Frontal cortex (tissue), 4 donors: ENCODE measurements at places on chromosomes 2 and 18.

DNA sequence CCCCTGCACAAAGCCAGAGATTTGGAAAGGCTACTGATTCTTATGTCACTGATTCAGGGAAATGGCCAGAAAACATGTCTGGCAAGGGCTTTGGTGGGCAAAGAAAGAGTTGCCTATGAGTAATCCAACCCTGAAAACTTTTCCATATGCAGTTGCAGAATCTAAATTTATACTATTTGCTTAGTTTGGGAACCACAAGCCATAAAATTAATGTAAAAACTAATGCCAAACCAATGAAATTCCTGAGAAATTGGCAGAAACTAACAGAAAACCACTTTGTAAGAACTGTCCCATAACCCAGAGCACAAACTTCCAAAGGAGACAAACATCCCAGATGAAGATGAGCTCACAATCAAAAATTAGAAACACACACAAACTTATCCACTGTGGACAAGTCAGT, 48.8 kb downstream of the TCF4 start:
- no peak for DNase-seq

- DNase-seq = no peak
Measured at GRCh38 chr2:85807756-85808155, 54.0 kb downstream of the ATOH8 start.

- no peak for DNase-seq
Measured at GRCh38 chr18:66760559-66760958, 156.7 kb upstream of the CDH19 start.

DNA sequence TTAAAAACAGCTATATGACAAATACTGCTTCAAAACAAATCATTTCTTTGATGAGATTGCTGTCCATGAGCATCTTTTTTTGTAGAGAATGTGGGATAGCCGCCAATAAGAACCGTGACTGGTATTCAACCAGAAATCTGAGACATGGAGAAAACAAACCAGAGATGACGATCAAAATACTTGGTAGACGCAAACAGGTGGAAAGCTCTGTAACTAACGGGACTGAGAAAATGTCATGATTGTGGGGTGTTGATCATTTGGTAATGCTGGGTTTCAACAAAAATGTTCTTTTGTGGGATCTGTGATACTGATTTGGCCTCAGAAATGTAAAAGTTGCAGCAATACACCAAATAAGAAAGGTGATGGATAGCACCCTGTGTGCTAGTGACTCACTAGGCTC, 364.8 kb downstream of the NYAP2 start:
- DNase-seq = no peak

- DNase-seq = no peak
Measured at GRCh38 chr2:204115137-204116056, 178.8 kb downstream of the ICOS start.

- DNase-seq = no peak
Measured at GRCh38 chr2:38898256-38898655, 8.6 kb downstream of the ARHGEF33 start.

- DNase-seq = no peak
Measured at GRCh38 chr2:240166191-240166590, 25.7 kb upstream of the OTOS start.

DNA sequence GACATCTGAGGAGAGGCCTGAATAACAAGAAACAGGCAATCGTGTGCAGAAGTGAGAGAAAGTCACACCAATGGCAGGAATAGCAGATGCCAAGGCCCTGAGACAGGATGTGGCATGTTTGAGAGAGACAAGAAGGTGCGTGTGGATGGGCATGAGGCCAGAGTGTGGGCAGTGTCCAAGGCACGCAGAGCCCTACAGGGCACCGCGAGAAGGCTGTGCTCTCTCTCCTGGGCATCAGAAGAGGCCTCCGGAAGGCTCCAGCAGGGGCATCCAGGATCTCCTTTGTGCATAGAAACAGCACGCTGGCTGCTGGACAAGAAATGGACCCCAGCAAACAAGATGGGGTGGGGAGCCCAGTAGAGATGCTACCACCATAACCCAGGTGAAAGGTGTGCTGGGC, 239.0 kb upstream of the RAB6C start:
- no peak for DNase-seq

GRCh38 chr2:15142069-15142689, 419.0 kb downstream of the NBAS start:
- DNase-seq = no peak

DNA sequence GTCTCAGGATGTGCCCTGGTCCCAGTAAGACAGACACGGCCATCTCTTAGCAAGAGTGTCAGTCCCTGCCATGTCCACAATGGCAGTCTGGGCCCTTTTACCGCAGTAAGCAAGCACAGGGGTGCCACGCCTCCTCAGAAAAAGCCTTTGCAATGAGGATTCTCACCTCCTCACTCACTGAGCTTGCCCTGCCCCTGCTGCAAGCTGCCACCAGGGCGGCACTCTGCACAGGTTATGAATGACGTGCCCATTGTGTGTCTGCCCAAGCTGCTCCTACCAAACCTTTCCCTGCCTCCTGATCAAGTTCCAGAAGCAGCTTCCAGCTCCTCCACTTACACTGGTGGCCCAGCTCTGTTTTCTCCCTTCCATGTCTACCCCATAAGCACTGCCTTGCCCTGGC, 23.3 kb downstream of the ERCC3 start:
- DNase-seq = no peak

DNA sequence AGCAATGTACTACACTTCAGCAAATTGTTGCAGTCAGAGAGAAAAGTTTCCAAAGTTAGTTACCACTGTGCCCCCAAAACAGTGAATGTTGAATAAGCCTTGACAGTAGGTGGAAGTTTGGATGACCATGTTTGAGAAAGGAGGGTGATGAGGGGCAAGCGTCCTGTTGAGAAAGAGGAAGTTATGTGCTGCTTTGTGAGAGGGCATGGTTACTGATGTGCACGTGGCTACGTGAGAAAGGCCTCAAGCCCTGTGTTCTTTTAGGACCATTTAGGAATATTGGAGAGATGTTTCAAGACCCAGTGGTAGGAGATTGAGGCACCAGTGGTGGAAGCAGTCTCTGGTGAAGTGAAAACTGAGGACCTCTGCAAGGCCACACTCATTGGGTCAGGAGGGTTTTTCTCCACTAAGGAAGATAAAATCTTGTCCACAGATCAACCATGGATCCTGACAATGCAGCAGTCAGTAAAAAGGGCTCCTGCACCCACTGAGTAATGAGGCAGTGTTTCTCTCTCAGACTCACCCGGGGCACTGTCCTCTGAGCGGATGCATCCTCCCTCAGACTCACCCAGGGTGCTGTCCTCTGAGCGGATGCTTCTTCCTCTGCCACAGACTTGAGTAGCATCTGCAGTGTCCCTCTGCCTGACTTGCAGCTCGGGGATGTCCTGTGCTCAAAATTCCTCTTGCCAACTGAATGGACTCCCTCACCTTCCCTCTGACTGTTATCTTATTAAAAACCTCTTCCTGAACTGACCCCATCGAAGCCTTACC, 34.7 kb upstream of the ACTR3 start:
- DNase-seq = no peak

DNA sequence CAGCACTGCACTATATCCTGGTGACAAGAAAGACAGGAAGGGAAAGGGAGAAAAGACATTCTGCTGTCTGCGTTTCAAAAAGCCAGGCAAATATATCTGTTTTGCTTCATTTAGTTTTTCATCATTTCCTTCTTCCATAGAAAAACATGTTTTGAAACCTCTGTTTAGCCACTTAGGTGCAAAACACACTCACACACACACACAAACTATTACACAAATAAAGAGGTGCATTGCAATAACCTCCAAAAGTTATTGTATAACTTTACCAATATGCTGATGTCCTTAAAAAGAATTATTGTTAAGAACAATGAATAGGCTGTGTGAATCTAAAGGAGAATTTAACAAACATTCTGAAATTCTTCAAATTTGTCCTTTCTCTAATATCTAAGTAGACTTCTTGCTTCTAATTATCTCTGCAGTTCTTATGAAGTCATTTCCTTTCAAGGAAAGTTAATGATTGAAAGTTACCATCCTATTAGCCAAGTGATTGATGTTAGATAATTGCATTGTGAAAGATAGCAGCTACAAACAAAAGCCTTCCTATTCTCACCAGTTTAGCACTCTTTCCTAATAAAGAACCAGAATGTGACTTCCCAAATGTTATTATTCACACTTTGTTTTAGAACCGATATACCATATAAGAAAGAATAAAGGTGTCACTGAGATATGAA, 516.7 kb downstream of the KCNJ3 start:
- DNase-seq = no peak

GRCh38 chr2:109275120-109276012, 146.4 kb downstream of the SH3RF3 start:
- DNase-seq = no peak

GRCh38 chr2:45132551-45132950, 123.3 kb upstream of the SIX2 start:
- no peak for DNase-seq

GRCh38 chr18:67672155-67672554, 155.6 kb upstream of the DSEL start:
- no peak for DNase-seq

GRCh38 chr2:220985561-220985960, 586.5 kb downstream of the EPHA4 start:
- DNase-seq = no peak

- DNase-seq = no peak
Measured at GRCh38 chr2:236962816-236963215, 122.9 kb upstream of the COPS8 start.

GRCh38 chr2:117702098-117702497, 112.4 kb upstream of the DDX18 start:
- DNase-seq = no peak

- no peak for DNase-seq
Measured at GRCh38 chr2:200669308-200669707, 83.5 kb downstream of the AOX1 start.

DNA sequence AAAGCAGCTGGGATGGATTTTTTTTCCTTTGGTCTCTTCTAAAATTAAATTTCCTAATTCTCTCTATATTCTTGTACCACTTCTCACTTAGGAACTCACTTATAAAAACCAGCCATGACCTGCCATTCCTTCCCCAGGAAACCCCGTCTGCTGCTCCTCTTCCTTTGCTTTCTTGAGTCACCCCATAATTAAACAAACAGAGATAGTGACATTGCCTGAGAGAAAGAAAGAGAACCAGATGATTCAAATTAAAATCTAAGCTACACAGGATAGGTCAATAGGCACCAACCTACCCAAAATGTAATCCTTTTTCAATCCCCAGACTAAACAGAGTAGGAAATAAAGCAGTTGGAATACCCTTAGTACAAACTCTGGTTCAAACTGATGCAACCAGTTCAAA, 9.7 kb downstream of the STK39 start:
- DNase-seq = no peak

GRCh38 chr2:232489516-232490220, 2.0 kb upstream of the ECEL1 start:
- DNase-seq = no peak

DNA sequence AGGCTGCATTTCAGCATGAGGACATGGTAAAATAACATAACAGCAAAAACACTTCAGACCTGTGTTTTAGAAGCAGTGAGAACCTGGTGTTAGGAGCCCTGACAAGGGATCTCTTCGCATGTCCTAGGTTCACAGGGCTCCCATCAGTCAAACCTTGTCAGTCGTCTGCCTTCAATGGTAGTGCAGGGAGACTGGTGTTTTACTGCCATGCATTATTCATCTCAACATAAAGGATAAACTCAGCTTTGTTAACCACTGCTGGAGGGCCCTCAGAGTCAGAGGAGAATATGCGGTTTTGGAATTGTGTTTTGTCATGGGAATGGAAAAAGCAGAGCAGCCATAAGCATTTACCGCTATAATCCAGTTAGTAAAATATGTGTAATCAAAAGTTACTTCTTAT, 275.9 kb upstream of the GCFC2 start:
- no peak for DNase-seq

DNA sequence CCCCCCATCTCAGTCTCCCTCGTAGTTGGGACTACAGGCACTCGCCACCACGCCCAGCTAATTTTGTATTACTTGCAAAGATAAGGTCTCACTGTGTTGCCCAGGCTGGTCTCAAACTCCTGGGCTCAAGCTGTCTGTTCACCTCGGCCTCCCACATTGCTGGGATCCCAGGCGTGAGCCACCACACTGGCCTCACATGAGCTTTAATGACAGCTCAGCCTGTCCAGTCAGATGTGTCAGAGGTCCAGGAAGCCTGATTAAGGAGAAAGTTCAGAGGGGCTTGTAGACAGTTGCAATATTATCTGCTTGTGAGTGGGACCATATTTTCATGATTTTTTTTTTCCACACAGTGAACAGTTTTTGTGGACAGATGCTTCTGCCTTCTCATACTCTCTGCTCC, 82.0 kb downstream of the LIMS1 start:
- DNase-seq = no peak

- DNase-seq = no peak
Measured at GRCh38 chr18:54673936-54674335, 82.9 kb downstream of the DYNAP start.

DNA sequence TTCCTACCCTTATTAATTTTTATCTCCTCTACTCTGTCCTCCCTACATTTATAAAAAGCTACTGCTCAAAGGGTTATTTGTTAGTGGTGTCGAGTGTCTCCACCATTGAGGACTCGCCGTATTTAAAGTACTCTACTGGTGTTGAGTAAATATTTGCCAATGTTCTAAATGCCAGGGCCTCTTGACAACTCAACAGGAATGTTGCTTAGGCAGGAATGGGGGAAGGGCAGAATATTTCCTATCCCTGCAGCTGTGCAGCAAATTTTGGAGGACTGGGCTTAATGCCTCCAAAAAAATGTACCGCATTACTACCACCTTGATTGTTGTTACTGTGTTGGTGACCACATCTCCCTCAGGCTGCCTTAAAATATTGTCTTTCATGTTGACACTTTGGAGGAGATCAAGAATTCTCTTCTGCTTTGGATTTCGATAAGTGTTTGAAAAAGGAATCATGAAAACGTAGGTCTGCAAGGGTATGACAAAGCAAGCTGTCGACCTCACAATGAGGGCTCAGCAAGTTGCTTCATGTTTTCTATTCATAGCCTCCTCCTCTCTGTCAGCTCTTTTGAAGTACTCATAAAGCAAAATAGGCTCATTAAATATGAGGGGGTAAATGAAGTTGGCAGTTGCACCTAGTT, 84.3 kb downstream of the EFEMP1 start:
- DNase-seq = no peak

DNA sequence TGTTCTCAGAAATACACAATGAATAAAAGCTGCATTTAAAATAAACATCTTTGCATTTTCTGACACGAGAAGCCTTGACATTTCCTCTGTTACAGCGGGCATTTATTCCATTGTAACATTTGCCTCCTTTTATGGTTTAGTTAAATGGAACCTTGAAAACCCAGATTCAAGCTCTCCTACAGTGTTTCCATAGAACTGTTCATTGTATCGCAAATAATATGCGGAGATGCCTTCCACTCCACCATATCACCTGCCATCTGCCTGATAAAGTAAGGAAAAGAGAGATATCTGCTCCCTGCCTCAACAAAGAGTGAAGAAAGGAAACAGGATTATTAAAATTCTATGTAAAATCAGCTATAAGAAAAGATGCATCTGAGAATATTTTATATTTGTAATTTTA, 69.8 kb downstream of the CDH19 start:
- no peak for DNase-seq
